ENCODE measurements at places on chromosomes 1 and 21.

GRCh38 chr1:81699234-81699633, 101.5 kb upstream of the ADGRL2 start:
- no peak for DNase-seq

DNA sequence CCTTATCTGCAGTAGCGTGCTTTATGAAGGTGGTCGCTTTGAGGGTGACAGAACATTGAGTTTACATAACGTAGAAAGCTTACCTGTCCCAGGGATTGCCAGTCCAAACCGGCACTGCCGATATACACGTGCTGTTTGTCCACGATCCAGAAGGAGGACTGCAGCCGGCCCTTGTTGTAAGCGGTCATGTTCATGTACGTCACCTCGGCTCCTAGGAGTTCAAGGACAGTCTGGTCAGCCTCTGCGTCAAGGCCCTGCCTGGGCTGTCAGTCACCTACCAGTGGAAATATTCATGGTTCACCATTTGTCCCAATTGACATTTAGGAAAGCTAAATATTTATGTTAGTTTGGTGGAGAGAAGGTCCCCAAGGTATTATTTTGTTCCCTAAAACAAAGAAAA, 221.0 kb upstream of the MAP1LC3C start:
- no peak for DNase-seq

DNA sequence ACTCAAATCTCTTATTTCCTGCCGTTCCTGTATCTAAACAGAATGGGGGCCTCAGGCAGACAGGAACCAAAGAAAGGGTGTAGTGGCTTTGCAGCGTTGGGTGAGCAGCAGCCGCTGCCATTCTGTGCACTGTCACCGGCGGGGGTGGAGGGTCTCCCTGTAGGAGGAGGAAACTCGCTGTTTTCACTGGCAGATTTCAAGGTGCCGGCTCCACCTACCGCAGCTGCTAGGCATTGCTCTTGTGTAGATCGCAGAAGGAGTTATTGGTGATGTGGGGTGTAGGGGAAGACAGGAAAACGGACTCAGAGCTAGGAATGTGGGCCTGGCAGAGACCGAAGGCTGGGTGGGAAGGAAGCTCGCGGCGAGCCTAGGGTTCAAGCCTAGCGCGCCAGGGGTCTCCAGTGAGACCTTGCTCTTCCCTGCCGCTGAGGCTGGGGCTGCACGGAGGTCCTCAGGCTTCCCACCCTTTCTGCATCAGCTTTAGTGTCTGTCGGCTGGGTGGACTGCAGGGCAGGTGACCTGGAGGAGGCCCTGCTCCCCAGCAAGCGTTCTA, 20.8 kb downstream of the ATP5PO start:
- DNase-seq, result peak; percentile 35

DNA sequence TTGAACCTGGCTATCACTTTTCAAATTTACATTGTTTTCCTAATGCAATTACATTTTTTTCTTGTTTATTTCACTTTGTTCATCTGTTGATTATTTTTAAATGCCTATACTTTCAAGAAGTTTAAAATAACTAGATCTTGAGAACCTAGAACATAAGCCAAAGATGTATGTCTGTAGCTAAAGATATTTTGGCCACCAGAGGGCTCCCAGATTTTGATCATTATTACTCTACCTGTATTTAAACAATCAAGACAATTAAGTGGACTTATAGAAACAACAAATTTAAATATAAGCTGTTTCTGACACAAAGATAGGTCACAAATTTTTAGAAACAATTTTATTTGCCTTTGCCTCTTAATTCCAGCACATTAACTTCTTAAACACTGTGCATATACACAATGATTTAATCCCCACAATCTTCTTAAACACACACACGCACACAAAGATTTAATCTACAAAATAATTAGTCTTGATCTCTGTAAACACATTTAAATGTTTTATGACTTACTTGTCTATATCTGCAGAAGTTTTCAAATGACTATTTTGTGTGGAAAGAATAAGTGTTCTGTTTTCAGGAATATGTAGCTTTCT, 380.0 kb downstream of the DSCAM start:
- no peak for DNase-seq

- DNase-seq, result no peak
Observed at GRCh38 chr1:8026976-8027747, 1.1 kb upstream of the ERRFI1 start.

DNA sequence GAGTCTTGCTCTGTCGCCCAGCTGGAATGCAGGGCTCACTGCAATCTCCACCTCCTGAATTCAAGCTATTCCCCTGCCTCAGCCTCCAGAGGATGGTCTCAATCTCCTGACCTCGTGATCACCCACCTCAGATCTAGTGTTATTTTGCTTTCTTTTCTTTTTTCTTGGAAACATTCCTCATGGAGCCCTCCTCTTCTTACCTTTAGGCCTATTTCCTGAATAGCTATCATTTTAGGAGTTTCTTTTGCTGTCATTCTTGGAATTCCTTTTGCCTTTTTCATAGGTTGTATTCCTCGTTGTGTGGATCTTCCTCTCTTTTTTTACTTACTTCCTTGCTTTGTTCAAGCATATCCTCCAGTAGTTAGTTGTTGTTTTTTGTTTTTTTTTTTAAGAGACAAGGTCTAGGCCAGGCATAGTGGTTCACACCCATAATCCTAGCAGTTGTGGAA, 173.8 kb downstream of the RASAL2 start:
- DNase-seq, result no peak

- DNase-seq, result peak; percentile 27
Observed at GRCh38 chr1:248243204-248243603, 12.0 kb downstream of the OR2M4 start.

DNA sequence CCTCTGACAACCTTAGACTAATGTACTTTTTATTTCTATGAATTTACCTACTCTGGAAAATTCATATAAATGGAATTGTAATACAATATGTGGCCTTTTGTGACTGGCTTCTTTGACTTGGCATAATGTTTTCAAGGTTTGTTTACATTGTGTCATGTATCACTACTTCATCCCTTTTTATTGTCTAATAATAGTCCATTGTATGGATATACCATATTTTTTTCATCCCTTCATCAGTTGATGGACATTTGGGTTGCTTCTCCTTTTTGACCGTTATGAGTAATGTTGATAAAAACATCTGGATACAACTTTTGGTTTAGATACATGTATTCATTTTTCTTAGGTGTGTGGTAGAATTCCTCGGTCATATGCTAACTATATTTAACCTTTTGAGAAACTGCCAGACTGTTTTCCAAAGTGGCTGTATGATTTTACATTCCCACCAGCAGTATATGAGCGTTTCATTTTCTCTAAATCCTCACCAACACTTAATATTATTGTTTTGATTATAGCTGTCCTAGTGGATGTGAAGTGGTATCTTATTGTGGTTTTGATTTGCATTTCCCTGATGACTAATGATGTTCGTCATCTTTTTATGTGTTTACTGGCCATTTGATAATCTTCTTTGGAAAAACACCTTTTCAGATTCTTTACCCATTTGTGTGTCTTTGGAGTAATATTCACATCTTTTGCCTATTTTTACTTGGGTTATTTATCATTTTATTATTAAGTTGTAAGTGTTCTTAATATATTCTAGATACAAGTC, 3.5 kb downstream of the RO60 start:
- peak; percentile 43 for DNase-seq

DNA sequence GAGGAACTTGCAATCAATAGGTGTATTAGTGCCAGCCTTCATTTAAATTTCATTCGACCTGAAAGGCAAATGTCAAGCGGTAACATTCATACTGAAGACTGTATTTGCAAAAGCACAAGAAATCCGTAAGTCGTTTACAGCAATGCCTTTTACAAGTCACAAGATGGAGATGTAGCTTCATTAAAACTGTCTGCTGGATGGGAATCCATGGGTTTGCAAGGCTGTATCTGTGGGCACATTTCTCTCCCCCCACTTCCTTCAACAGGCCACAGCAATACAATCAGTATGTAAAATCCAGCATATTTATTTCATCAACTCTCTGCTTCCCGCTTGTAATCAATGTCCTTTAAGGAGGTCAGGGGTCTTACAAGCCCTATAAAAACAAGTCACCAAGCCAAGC, 147.1 kb downstream of the SLC45A1 start:
- no peak for DNase-seq

- no peak for DNase-seq
Observed at GRCh38 chr21:14582934-14583628, 37.0 kb upstream of the SAMSN1 start.

DNA sequence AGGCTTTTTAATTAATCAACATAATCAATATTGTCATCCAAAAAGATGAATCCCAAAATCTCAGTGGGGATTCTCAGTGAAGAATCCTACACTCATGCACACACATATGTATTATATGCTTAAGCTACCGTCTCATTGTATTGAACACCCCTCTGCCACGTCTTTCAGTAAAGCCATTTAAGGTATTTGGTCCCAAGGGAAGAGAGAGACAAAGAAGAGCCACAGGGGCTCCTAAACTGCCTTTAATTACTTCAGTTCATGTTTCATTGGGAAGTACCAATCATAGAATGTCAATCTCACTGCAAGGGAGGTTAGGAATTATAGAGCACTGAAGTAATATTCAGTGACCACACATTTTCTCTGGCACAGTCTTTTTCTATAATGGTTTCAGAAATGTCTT, 388.6 kb upstream of the NEGR1 start:
- no peak for DNase-seq

- DNase-seq, result no peak
Observed at GRCh38 chr1:167663002-167663772, 33.2 kb downstream of the RCSD1 start.

DNA sequence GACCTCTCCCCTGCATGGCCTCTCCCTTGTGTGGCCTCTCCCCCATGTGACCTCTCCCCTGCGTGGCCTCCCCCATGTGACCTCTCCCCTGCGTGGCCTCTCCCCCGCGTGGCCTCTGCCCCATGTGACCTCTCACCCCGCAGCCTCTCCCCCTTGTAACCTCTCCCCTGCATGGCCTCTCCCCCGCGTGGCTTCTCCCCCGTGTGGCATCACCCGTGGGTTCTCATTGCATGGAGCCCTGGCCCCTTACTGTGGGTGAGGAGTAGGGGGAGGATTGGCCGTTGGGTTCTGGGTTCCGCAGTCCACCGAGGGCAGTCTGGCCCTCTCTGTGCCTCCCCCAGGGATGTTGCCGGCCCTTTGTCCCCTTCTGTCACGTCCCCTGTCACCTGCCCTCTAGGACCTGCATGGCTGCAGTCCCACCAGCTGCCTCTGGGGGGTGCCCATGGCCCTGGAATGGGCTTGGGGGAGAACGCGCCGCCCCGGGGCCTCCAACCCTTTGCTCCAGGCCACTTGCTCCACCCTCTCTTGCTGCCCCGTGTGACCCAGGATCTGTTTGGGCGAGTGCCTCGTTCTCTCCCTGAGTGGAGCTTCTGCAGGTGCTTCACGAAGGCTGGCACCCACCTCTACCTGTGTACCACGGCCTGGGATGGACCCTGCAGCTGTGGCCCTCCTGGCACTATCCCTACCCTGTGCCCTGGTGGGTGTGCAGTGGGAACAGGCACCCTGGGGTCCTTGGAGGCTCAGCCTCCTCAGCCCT, 21.3 kb downstream of the RRP1 start:
- peak; percentile 80 for DNase-seq

- DNase-seq, result no peak
Observed at GRCh38 chr1:74468982-74469603, 43.3 kb downstream of the LRRC53 start.

- no peak for DNase-seq
Observed at GRCh38 chr21:42642219-42642745, 11.1 kb upstream of the PDE9A start.

All from CD4-positive, alpha-beta T cell treated with Interleukin-4 for 4 hours (primary cell).